ENCODE measurements at places on chromosomes 7 and 10. TPM values are rescaled to one million over a fixed set of nuclear protein-coding genes. Genes with fewer than 3 reads are reported as not detected.

Gene SND1
- total RNA-seq = 110 TPM

Gene DPP6
- total RNA-seq = not detected

Gene PRSS58
- not detected for total RNA-seq

Gene CFAP46
- 1.2 TPM for total RNA-seq

Gene ZMIZ2
- total RNA-seq = 32.6 TPM

Gene EVX1
- total RNA-seq = 0.18 TPM

Gene GRID2IP
- total RNA-seq = not detected

Gene EMX2
- total RNA-seq = not detected

Gene ORC5
- total RNA-seq = 26.9 TPM

Gene ALOX5
- 0.22 TPM for total RNA-seq

Gene P4HA1
- 19.8 TPM for total RNA-seq

Gene RAMP3
- not detected for total RNA-seq

Gene DENND2A
- 0.64 TPM for total RNA-seq

Gene MALRD1
- total RNA-seq = not detected

Gene CPA1
- not detected for total RNA-seq

Gene CDHR1
- total RNA-seq = 0.07 TPM
